SJSA1 (cell line): ENCODE measurements at places on chromosomes 12 and 14. TPM values are rescaled to one million over a fixed set of nuclear protein-coding genes. Genes with fewer than 3 reads are reported as not detected.

GRCh38 chr12:32476446-32476845, 77.1 kb downstream of the FGD4 start:
- DNase-seq, result no peak

DNA sequence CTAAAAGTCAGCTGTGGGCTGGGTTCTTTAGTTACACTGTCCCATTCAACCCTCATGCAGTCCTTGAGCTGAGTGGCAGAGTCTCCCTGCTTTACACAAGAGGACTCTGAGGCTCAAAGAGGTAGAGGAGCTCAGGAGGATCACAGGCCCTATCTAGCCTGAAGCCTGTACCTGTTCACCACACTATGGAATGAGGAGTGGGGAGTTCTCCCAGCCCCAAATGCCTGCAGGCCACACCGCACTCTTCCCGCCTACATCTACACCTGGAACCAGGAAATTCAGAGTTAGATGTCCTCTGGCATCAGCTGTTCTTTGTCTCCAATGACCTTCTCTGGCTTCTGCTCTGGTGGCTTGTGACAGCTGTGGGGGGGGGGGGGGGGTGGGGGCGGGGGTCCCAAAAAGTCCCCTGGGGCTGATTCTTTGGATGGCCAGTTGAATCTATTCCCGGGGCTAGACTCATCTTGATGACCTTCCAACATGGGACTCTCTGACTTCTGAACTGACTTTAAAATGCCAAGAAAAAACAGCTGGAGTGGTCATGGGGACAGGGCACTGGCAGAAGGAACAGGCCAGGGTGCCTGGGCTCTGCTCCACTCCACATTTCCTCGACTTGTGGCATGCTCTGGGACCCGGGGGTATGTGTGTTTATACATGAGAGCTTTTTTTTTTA, 30.6 kb downstream of the RIN3 start:
- DNase-seq, result no peak

- DNase-seq, result no peak
These were observed 8.6 kb downstream of the STAT2 start for GRCh38 chr12:56351325-56351724.

GRCh38 chr14:100424504-100425428, 101.6 kb downstream of the SLC25A47 start:
- no peak for DNase-seq

DNA sequence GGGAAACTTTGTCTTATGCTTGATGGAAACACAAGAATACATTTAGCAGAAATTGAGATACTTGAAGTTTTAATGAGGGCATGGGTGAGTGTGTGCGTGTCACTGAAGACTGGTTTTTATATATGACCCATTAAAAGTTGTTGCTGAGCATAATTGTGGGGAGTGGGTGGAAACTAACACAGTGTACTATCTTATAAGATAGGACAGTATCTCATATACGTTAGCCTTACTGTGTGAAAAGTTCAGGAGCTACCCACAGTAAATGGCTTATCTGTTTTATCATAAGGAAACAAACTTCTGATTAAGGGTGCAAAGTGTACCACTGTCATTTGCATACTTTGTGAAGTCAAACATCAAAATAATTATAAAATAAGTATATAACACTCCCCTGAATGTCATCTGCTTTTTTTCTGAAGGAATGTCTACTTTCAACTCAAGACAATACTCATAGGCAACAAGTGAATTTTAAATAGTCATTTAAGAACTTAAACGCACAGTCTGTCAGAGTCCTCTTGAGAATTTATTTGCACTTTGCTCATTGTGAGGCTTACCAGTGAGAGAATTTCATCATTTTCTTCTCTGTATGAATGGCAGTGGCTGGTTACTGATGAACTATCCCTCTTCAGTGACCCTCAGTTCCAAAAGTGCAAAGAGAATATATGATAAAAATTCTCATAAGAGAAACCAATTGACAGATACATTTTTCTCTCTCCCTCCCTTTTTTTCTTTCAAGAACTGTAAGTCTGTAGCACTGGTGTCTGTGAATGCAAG, 4.2 kb downstream of the PDE3A start:
- no peak for DNase-seq

- DNase-seq, result no peak
These were observed 106.8 kb downstream of the PELI2 start for GRCh38 chr14:56224691-56225681.

DNA sequence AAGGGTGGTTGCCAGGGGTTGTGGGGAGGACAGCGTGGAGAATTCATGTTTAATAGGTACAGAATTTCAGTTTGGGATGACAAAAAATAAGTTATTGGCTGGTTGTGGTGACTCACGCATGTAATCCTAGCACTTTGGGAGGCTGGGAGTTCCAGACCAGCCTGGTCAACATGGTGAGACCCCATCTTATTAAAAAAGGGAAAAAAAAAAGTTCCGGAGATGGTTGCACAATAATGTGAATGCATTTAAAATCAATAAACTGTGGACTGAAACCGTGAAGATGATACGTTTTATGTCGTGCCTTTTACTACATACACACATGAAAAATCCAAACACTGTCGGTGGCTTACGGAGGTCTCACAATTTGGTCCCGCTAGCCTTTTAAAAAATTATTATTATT, 20.5 kb downstream of the GALNT6 start:
- no peak for DNase-seq

DNA sequence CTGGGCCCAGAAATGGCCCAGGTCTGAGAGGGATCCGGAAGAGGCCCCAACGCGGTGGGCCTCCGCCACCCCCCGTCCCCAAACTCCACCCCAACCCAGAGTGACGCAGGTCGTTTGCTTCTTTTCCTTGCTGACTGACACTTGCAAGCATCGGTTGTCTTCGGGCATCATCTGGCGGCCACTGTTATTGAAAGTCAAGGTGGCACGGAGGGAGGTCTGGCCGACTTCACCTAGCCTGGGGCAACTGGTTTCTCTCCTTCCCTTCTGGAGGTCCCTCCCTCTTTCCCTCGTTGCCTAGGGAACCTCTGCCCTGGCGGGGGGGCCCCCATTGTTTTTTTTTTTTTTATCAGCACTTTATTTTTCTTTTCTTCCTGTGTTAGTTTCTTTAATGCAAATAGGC, 241.8 kb downstream of the ALG10 start:
- DNase-seq, result no peak

- no peak for DNase-seq
These were observed 119.2 kb downstream of the TBC1D30 start for GRCh38 chr12:64943686-64944085.

- DNase-seq, result no peak
These were observed 8.1 kb downstream of the ITGA7 start for GRCh38 chr12:55699471-55700055.

- no peak for DNase-seq
These were observed 111.2 kb downstream of the KIF21A start for GRCh38 chr12:39331539-39332261.

- no peak for DNase-seq
These were observed 462.9 kb upstream of the USP15 start for GRCh38 chr12:61797266-61797665.

GRCh38 chr14:23294734-23295561, 7.7 kb downstream of the PPP1R3E start:
- peak; percentile 60 for DNase-seq

HELB gene
- 1.3 and 2.3 TPM in 2 replicates for total RNA-seq
